ENCODE measurements at places on chromosomes 1 and 21.

GRCh38 chr1:53371121-53371666 lies 43.3 kb upstream of the LRP8 start:
- DNase-seq: no peak

DNA sequence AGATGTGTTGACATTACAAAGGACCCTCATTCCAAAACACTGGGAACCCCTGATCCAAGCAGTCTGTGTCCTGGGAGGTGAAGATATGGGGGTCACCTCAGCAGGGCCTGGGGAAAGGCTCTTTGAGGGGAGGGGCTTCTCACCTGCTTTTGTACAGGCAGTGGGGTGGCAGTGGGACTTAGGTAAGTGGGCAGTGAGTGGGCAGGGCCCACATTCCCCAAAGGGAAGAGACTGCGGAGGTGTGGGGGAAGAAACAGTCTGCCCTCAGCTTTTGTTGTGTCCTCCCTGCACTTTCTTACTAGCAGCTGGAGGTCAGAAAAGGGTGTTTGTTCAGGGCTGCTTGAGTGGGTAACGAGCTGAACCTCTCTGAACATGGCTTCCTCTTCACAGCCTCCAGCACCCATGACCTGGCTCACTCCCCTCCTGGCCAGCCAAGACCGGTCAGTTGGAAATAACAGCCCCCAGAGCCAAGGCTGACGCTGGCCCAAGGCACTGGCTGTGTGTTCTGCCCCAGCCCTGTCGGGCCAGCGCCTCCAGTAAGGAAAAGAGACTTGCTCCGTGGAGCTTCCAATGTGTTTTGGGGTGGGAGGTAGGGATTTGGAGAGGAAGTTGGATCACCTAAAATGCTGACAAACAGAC lies 173.5 kb downstream of the PSMG1 start:
- no peak for DNase-seq

DNA sequence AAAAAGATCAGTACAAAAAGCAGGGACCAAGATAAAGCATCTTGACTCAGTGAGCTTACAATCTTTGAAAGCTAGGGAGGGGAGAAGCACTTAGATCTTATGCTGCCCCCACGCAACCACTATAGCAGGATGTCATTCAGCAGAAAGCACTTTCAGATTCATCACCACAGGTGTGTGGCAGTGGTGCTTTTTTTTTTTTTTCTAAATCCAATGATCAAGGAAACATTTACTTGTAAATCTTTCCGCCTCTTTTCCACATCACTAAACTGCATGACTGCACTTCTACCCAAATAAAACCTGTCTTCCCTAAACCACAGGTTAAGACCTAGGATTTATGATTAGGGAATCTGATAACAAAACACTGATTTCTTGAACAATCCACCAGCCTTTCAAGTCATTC lies 154.8 kb downstream of the SLC45A1 start:
- DNase-seq: no peak

GRCh38 chr1:197339106-197340060 lies 71.3 kb downstream of the CRB1 start:
- no peak for DNase-seq

GRCh38 chr1:85452948-85453347 lies 12.0 kb downstream of the DDAH1 start:
- DNase-seq: no peak

All from femur (tissue), 1 donor.